ENCODE measurements at places on chromosomes 4 and X.

- no peak for DNase-seq
Measured at GRCh38 chr4:67787311-67787710, 33.1 kb upstream of the GNRHR start.

GRCh38 chrX:109813236-109813635 lies 80.2 kb upstream of the ACSL4 start:
- no peak for DNase-seq

DNA sequence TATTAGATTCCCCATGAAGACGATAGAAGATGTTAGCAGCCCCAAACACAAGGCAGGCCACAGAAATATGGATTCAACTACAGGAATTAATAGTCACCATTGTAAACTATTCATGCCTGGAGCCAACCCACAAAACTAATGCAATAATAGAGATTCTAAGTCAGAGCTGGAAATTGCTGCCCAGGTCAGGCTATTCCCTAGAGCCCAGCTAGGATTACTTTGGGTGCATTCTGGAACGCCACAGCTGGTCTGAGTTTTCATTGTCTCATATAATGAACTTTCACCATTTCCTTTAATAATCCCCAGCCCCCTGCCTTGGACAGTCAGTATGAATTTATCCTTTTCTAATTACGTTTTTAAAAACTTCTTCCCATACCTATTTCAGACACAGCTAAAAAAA lies 252.6 kb downstream of the PAPSS1 start:
- no peak for DNase-seq

GRCh38 chr4:185119927-185120630 lies 23.0 kb upstream of the SLC25A4 start:
- DNase-seq = no peak

DNA sequence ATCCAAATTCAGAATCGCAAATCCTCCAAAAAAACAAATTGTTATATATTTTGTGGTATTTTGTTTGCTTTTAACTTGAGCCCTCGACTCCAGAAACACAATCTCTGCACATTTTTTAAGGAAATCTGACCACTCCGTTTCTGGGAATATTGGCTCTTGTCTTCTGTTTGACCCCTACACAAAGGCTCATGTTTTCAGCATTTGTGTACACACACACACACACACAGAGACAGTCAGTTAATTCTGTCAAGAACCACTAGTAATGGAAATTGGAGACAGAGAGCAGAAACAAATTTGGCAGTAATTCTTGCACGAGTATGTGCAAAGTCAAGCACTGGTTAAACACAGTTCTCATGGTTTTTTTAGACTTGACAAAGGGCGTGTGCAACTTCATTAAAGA lies 115.4 kb downstream of the AFAP1 start:
- no peak for DNase-seq

GRCh38 chr4:48073567-48074103 lies 57.1 kb downstream of the NIPAL1 start:
- no peak for DNase-seq

DNA sequence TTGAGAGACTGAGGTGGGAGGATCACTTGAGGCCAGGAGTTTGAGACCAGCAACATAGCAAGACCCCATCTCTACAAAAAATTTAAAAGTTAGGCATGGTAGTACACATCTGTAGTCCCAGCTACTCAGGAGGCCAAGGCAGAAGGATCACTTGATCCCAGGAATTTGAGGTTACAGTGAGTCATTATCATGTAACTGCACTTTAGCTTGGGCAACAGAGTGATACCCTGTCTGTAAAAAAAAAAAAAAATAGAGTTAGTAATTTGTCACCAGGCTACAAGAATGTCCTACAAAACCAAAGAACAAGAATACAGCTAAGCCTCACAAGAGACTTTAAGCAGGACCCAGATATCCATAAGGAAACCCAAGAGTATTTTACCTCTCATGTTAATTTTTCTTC lies 27.0 kb upstream of the RAB28 start:
- DNase-seq = no peak

- DNase-seq = no peak
Measured at GRCh38 chr4:108828620-108829019, 65.8 kb upstream of the ETNPPL start.

GRCh38 chrX:124502166-124502565 lies 155.8 kb downstream of the SH2D1A start:
- DNase-seq = no peak

DNA sequence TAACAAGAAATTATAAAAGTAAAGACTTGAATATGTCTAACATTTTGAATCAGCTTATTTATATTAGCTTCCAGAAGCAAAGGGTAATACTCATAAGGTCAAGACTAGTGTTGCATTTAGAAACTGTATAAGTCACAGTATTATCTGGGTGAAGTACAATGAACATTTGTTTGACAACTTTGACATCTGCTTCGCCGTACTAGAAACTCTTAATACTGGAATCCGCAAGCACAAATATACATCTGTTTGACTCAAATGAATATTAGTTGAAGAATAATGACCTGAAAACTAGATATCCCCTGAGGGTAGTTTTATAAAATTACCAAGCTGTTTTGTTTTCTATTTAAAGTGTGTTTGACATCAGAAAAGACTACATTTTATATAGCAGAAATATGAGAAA lies 135.4 kb upstream of the ATOH1 start:
- DNase-seq = no peak

- DNase-seq = no peak
Measured at GRCh38 chr4:71553605-71554004, 214.8 kb downstream of the SLC4A4 start.

Data from stimulated activated CD8-positive, alpha-beta memory T cell treated with anti-CD3 and anti-CD28 coated beads, Interleukin-15, amount 100 ng/mL, for 24 hours (primary cell).